T follicular helper cell (primary cell): ENCODE measurements at places on chromosomes 1 and 21.

DNA sequence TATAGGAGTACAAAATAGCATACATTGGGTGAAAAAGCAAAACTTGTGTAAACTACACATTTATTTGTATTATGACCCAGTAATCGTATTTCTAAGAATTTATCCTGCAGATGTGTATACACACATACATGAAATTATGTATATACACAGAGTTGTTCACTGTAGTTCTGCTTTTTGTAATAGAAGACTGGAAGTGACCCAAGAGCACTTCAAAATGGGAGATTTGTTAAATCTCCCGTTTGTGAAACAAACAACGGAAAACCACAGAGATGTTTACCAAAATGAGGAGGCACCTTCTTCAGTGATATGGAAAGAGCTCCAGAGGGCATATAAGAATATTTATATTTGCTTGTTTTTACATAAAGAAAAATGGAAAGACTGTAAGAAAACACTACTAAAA, 18.0 kb upstream of the MNDA start:
- no peak for DNase-seq

DNA sequence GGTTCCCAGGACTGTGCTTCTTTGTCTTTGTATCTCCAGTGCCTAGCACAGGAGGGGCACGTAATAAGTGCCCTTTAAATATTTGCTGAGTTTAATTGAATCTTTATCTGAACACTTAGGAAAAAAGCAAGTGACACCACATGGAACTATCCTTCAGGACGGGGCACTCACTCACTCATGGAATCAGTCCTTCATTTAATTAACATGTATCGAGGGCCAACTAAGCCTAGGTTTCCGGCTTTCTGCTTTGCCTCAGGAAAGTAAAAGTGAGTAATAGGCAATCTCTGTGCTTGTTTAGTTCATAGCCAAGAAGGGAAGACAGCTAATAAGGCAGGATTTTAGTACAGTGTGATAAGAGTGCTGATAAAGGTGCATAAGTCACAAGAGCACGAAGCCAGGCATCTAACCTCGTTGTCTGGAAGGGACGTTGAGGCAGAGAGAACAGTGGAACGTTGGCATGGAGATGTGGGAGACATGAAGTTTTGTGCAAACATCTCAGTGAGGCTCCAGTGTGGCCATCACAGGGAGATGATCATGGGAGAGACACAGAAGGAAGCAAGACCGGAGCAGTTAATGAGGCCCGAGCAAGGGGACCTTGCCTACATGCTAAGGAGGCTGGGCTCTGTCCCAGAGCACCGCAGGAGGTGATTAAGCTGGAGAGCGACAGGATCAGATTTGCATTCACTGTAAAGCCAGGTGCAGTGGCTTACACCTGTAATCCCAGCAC, 54.1 kb upstream of the TRIM67 start:
- no peak for DNase-seq

GRCh38 chr1:241688940-241689368, 36.9 kb downstream of the WDR64 start:
- no peak for DNase-seq

GRCh38 chr1:221069178-221069903, 190.1 kb downstream of the HLX start:
- DNase-seq: no peak

- no peak for DNase-seq
These were observed 91.3 kb upstream of the COA6 start for GRCh38 chr1:234281826-234282489.

GRCh38 chr1:209132736-209133467, 450.6 kb upstream of the CAMK1G start:
- no peak for DNase-seq

- DNase-seq: no peak
These were observed 35.6 kb upstream of the RRP15 start for GRCh38 chr1:218249338-218250140.

DNA sequence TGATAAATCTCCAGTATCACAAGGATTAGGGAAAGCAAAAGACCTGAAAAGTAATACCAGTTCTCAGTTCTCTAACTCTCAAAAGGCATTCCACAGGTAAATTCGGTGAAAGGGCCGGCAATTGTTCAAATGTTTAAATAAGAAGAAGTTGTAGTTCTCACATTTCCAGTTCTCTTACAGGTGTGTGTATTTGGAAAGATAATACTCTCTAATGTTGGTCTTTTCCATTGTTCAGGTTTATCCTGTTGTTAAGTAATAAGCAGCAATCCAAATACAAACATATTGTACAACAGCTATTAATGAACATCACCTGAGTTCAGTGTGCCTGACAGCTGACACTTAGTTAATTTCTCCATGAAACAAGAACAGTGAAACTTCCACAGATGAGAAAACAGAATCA, 13.2 kb upstream of the PRKAB2 start:
- DNase-seq: no peak

DNA sequence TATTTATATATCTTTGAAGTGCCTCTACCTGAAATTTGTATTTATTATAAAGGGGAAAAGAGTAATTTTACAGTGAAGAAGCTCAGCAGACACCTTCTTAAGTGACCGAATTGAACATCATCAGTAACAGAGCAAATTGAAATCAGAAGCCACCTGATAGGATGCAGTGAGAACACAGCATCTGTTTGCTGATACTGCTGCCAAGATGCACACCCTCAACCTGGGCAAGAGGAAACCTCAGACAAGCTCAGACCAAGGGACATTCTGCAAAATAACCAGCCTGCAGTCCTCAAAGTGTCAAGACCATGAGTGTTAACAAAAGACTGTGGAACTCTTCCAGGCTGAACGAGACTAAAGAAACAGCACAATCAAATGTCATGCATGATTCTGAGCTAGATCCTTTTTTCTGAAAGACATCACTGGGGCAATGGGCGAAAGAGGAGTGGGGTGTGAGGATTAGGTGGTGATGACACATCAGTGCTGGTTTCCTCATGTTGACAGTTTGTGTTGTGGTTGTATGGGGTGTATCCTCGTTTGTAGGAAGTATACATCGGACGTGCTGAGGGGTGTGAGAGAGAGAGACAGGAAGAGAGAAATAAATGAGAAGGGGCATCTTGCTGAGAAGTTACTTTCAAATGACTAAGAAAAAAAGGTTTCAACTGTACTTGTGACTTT, 103.7 kb downstream of the ABCA4 start:
- DNase-seq: no peak

DNA sequence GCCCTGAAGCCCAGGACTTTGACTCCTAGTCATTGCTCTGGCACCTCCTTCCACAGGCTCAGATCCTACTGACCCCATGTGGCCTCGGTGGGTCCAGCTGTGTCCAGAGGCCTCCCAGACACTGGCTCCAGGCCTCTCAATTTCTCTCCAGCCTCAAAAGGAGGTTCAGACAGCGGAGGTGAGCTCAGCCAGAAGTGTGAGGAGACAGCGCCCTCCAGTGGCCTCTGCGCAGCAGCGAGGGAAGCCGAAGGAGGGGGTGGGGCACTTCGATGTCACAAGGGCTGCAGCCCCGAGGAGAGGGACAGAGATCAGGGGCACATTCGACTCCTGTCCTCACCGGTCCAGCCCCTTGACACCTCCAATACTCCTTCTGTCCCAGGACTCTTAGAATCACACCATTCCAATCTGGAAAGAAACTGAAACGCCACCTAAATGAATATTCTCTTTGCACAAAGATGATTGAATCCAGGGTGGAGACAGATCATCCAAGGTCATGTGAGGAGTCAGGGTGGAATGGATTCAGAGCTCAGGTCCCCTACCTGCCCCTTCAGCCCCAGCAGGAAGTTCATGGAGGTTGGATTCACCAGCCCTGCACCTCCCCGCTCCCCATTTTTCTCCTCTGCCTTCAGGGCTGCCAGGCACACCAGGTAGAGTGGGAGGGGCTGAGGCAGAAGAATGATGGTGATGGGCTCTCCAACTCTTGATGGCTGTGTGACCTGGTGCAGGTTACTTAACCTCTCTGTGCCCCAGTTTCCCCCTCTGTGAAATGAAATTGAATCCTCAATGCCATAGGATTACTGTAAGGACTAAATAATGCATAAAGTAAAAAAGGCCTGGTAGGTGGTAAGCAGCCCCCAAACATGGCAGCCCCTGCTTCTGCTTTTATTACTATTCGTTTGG, 34.8 kb upstream of the ZBTB40 start:
- peak; percentile 53 for DNase-seq

- DNase-seq: no peak
These were observed 35.6 kb downstream of the SHCBP1L start for GRCh38 chr1:182917378-182917777.

DNA sequence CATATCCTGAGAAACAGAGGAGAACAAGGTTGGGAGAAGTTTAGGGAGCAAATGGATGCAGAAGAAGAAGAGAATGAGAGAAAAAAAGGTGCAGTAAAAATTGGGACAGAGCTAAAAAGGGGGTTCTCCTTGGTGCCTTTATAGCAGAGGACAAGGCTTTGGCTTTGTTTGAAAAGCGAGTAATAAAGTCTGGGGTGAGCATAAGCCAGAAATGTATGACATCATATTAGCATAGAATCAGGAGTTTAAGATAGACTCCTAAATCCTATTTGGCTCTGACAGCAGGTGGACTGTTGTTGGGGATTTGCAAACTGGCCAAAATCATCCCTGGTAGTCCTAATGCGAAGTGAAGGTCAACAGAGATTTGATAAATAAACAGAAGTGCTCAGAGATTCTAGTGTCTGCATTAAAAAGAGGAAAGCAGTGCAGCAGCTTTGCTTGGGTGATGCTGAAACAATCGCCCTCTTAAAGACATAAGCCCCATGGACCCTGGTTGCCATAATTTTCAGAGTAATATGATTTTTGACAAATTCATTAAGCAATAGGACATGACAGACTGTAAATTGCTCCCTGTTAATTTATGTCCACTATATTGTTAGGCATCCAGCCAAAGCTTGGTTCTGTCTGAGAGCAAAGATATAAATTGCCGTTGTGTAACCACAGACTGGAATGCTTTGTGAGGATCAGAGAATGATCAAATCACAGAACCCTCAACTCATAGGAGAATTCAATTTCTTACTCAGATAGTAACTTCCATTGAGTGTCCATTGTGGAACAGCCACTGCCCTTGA, 385.0 kb upstream of the NFIA start:
- no peak for DNase-seq

DNA sequence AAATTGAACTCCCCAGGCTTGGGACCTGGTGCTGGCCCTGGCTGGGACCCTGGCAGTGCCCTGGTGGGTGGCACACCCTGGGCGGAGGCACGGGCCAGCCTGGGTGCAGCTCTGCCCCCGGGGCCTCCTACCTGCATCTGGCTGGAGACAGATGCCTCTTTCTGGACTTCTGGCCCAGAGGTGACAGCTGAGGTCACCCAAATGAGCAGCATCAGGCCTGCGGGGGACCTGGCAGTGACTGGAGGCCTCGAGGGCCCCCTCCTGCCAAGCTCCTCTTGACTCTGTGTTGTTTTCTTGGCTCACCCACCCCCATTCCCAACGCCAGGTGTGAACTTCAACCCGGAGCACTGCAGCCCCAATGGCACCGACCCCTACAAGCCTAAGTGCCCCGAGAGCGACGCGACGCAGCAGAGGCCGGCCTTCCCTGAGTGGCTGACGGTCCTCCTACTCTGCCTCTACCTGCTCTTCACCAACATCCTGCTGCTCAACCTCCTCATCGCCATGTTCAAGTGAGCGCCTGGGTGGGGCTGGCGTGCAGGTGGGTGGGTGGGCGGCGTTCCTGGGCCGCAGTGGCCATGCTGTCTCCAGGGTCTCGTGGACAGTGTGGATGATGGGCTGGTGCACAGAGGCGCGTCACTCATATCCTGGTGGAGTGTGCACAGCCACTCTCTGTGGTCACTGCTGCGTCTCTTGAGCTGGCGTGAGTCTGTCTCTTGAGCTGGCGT, 41.6 kb upstream of the LRRC3 start:
- DNase-seq: no peak

DNA sequence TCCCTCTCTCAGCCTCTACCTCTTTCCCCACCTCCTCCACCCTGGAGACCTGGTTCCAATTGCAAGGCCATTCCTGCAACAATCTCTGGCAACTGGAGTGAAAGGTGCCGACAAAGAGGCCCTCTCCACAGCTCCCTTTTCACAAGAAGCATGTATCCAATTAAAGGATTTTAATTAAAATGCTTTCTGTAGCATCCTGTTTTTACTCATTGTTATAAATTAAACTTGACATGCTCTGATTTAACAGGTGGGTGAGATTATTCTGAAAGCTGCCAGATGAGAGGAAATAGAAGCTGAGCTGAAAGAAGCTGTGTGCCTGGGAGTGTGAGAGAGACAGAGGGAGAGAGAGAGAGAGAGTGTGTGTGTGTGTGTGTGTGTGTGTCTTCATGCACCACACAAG, 160.5 kb downstream of the TBX15 start:
- DNase-seq: no peak

- DNase-seq: no peak
These were observed 47.9 kb downstream of the LAMC1 start for GRCh38 chr1:183070923-183071618.

DNA sequence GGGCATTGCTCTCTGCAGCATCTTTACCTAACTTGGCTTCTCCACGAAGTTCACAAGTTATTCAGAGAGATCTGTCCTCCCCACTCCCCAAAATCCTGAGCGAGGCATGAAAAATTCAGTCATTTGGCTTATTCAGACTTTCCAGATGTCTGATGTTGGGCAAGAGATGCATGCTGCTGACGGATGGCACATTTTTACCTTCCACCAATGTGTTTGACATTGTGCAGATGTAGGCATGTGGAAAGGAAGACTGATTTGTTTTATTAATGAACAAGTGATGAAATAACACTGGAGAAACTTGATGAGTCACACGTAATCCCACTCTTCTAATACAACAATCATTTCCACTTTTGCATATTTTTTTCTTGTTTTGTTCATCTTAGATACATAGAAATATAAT, 86.7 kb downstream of the C1orf94 start:
- no peak for DNase-seq

- DNase-seq: no peak
These were observed 21.1 kb downstream of the FYB2 start for GRCh38 chr1:56798053-56798471.

GRCh38 chr1:241610056-241610815, 29.9 kb downstream of the CHML start:
- DNase-seq: no peak

DNA sequence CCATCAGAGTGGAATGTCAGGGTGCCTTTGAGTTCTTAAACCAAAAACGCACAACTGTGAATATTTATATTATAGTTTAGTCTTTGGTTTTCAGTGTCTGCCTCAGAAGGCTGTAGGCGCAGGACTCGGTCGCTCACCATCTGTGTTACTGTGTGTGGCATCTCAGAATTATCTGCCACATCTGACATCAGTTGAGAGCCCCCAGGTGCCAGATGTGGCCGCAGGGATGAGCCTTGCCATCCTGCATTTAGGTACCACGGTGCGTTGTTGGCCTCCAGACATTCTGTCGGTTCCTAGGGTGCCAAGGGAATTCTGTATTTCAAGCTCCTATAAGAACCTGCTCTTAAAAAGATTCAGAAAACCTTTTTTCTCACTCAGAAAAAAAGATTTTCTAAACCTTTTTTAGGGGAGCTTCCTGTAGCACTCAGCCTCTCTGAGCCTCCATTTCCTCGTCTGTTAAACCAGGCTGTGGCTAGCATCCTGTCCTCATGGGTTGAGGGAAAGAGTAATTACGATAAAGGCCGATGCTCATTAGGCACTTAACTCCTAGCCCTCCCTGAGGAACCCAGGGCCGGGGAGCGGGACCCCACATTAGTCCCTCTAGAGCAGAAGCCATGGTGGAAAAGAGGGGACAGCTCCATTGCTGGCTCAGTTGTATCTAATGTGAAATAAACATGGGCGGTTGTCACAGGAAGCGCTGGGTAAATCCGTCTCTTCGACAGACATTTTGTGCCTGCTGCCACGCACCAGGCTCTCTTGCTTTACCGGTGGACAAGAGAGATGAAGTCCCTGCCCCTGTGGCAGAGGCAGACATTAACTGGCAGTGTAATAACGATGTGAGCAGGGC, 70.2 kb upstream of the MORC3 start:
- no peak for DNase-seq

GRCh38 chr1:31703431-31704270, at the start of gene COL16A1:
TSS of gene COL16A1 (minus strand) at chr1:31704017. CDS start at chr1:31702193, 1,824 bp downstream.
- DNase-seq: no peak

- DNase-seq: no peak
These were observed 6.2 kb downstream of the KRTAP10-12 start for GRCh38 chr21:44702973-44703730.
